ENCODE measurements at places on chromosomes 4 and X.
A peak's percentile ranks its signal among the peaks of the same experiment; 100 is the strongest.

GRCh38 chr4:112731715-112732114, 94.8 kb downstream of the LARP7 start:
- DNase-seq, result no peak

DNA sequence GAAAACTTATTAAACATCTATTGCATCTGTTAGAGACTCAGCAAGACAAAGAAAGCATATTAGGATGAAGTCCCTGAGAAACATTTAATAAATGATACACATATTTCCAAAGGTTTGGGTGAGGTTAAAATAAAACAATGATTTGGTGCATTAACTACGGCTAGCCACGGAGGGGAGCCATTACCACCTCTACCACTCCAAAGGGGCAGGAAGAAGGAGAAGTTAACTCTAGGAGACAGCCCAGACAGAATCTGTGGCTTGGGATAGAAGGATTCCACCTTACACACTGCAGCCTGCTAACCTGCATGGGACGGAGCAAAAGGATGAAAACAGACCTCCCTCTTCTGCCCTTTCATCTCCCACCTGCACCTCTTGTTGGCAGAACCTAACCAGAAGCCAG, 189.1 kb upstream of the C1QTNF7 start:
- peak; percentile 57 for DNase-seq

DNA sequence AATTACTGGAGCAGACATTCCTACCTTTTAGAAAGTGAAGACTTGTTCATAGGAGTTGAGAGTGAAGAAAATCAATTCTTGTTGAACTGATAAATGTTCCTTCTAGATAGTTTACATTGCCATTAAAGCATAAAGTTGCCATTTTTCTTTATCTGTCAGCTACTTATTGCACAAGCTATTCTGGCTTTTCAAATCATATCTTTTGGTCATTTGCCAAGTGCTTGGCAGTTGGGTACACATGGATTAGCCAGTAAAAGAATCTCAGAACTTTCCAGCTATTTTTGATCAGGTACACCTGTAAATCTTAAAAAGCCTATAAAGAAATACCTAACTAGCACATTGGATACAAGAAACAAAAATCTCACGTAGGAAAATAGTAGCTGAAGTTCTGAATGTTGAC, 56.4 kb upstream of the PNPLA4 start:
- no peak for DNase-seq

- DNase-seq, result no peak
These were observed 382.7 kb upstream of the GALNTL6 start for GRCh38 chr4:171430495-171430894.

- no peak for DNase-seq
These were observed 12.4 kb downstream of the CLCN4 start for GRCh38 chrX:10169175-10169574.

DNA sequence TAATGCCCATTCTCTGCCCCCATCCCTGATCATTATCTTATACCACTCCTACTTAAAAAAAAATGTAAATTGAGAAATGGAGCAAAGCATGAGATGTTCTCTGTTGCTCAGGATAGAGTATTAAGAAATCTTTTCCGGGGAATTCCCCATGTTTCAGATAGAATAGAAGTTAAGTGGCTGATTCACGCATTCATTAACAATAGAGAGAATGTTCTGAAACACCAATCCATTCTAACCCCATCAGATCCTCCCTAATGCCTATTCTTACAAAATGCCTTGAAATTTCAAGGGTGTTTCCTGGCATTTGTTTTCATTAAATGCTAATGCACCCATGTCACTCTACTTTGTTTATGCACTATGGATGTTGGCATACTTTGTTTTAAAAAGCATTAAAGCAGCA, 101.1 kb downstream of the AREG start:
- DNase-seq, result peak; percentile 37

DNA sequence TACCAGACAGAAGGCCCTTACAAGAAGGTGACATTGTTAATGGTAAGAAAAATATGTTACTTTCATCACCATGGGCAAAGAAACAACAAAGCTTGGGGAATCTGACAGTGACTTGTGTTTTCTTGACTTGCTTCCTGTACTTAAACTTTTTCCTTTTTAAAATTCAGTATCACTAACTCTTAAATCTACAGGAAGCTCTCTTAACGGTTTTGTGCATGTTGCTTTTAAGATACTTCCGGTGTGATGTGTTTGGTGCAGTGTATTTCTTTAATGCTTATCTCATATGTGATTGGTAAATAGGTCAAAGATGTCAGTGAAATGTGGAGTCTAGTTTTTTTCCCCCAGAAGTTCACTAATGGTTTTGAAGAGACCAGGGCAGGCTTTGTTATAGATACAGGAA, 45.2 kb downstream of the ADH5 start:
- DNase-seq, result no peak

DNA sequence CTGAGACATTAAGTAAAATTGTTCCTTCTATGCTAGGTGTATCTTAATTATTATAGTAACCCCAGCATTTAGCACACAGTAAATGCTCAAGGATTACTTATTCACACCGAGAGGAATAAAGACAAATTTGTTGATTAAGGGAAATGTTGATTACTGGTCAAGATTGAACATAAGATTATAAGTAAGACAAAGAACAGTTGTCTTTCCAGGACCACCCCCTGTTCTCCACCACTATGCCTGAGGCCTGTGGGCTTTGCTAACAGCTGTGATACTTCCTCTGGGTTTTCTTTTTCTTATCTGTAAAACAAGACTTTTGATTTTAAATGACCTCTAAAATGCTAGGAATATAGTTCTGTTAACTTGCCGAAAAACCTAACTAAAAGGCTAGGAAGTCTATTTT, 128.0 kb downstream of the DCLK2 start:
- no peak for DNase-seq

GRCh38 chr4:72323227-72323626, 245.8 kb downstream of the ADAMTS3 start:
- no peak for DNase-seq

- peak; percentile 45 for DNase-seq
These were observed 53.5 kb downstream of the DCLK2 start for GRCh38 chr4:150131581-150132228.

GRCh38 chr4:73446336-73446938, 10.4 kb downstream of the AFP start:
- peak; percentile 57 for DNase-seq

- no peak for DNase-seq
These were observed 861.1 kb upstream of the IGFBP7 start for GRCh38 chr4:57971261-57971660.

- DNase-seq, result no peak
These were observed 1.1 kb upstream of the RRH start for GRCh38 chr4:109826719-109827118.

DNA sequence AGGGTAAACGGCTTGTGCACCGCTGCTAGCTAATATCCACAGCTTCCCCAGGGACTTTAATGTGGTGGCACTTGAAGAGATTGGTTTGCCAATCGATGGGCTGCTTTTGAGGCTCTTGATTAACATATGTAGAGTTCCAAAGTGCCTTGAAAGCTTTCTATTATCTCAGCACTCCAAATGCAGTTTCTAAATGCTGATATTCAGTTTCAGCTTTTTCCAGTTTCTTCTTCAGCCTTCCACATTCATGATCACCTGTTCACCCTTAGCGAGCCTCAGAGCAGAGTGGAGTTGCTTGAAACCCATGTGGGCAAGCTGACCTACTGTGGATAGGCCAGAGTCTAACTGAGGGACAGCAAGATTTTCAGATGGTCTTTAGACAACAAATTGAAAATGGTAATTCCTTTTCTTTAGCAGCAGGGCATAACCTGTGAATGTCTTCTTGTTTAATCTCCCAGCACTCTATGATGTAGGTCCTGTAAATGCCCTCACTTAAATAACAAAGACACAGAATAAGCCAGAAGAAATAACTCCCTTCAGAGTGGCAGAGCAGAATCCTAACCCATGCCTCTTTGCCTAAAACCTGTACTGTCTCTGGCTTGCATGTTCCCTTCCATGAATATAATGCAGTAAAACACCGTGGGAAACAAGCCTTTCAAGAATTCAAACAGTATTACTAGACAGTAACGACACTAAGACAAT, 99.8 kb downstream of the TSPAN5 start:
- DNase-seq, result no peak

GRCh38 chr4:37434469-37434868, 189.9 kb downstream of the NWD2 start:
- DNase-seq, result peak; percentile 3

DNA sequence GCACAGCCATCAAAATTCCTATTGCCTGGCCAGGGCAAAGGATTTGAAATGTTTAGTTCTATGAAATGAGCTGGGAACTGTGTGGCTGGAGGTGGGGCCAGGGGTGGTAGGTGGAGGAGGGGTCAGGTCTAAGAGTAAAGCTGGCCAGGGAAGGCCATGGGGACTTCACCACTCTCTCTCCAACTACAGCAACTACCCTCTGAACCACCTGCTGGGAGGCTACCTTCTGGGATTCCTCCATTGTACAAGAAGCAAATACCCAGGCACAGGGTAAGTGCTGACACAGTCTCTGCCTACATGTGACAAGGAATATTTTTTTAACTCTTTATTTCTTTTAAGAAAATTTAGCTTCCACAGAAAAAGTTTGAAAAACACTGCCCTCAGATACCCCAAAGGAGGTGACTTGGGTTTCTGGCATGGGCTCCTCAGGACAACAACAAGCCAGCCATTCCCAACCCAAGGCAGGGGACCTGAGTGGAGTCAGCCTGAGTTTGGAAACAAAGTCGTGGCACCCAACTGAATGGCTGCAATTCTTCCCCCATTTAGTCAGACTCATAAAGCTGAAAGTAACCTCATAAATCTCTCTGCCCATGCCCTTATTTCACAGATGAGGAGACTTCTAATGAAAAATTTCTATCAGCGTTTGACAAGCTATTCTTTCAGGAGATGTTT, 593.8 kb upstream of the DIPK2B start:
- peak; percentile 30 for DNase-seq

GRCh38 chrX:15336023-15336413, 695 bp upstream of the PIGA start:
- peak; percentile 50 for DNase-seq

- no peak for DNase-seq
These were observed 710.6 kb upstream of the HS3ST1 start for GRCh38 chr4:12139296-12139695.

GRCh38 chr4:83112678-83113428, 1.7 kb downstream of the PLAC8 start:
- DNase-seq, result peak; percentile 93

- DNase-seq, result no peak
These were observed 5.1 kb downstream of the CYTL1 start for GRCh38 chr4:5014007-5014682.

GRCh38 chr4:48944756-48945241, 38.2 kb upstream of the OCIAD2 start:
- no peak for DNase-seq

- peak; percentile 4 for DNase-seq
These were observed 269.0 kb upstream of the PABPC4L start for GRCh38 chr4:134470544-134470943.

Measured in EL (cell line).